Right renal cortex interstitium (tissue), 3 donors: ENCODE measurements at places on chromosomes 12 and 14. TPM values are rescaled to one million over a fixed set of nuclear protein-coding genes. Genes with fewer than 3 reads are reported as not detected.

GRCh38 chr14:31530136-31530535 lies 31.1 kb upstream of the NUBPL start:
- no peak for DNase-seq

- DNase-seq: no peak
Observed at GRCh38 chr14:98867146-98867545, 404.9 kb downstream of the BCL11B start.

DNA sequence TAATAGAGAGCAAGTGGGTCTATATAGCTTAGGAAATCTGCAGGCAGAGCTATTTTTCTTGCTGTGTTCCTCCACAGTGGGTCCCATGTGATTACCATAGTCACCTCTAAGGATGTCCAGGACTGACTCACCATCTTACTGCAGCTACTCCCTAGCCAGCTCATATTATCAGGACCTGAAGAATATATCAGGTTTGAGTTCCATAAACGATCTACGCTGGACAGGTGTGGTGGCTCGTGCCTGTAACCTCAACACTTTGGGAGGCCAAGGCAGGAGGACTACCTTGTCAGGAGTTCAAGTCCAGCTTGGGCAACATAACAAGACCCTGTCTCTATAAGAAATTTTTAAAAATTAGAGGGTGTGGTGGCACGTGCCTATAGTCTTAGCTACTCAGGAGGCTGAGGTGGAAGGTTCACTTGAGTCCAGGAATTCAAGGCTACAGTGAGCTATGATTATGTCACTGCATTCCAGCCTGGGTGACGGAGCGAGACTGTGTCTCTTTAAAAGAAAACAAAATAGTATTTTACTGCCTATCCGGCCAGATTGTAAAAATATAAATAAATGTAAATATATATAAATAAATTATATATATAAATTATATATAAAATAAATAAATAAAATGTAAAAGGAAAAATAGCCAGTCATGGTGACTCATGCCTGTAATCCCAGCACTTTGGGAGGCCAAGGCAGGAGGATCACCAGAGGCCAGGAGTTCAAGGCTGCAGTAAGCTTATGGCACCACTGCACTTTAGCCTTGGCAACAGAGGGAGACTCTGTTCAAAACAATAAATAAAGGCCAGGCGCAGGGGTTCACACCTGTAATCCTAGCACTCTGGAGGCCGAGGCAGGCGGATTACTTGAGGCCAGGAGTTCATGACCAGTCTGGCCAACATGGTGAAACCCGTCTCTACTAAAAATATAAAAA lies 6.9 kb upstream of the SPRYD4 start:
- no peak for DNase-seq

TAPBPL gene
- polyA plus RNA-seq: 20.5 TPM

NRIP2 gene
- 40.5 TPM for polyA plus RNA-seq
